ENCODE measurements at places on chromosomes 4 and X. TPM values are rescaled to one million over a fixed set of nuclear protein-coding genes. Genes with fewer than 3 reads are reported as not detected.

Gene ZNF732
- total RNA-seq = not detected

Gene UGT2A3
- total RNA-seq = not detected

Gene DMD
- total RNA-seq = 3.2 TPM

Gene GUCY1A1
- total RNA-seq = not detected

Gene NR0B1
- not detected for total RNA-seq

Gene SNCA
- 0.19 TPM for total RNA-seq

Gene NPY1R
- not detected for total RNA-seq

Gene PRRG3
- total RNA-seq = not detected

Gene ADGRL3
- not detected for total RNA-seq

Gene USP46
- 8.4 TPM for total RNA-seq

Gene MAGEA3
- total RNA-seq = not detected

Gene CT45A2
- not detected for total RNA-seq

Gene SSX4B
- total RNA-seq = not detected

Gene SHOX
- not detected for total RNA-seq

Gene COX7B
- 301 TPM for total RNA-seq

Gene IL2
- total RNA-seq = 976 TPM

Gene CT45A1
- total RNA-seq = not detected

Gene IQCM
- total RNA-seq = not detected

Gene APELA
- total RNA-seq = not detected

Gene SH2D1A
- total RNA-seq = 51.7 TPM

Gene SLC6A8
- 3.5 TPM for total RNA-seq

Gene LEF1
- total RNA-seq = 131 TPM

Gene PDGFRA
- 0.28 TPM for total RNA-seq

Gene TCP11X2
- total RNA-seq = not detected

Gene WNK3
- total RNA-seq = 0.12 TPM

Gene ANXA10
- total RNA-seq = not detected

Gene SFRP2
- not detected for total RNA-seq

Gene SCD5
- total RNA-seq = 0.63 TPM

Gene LRP2BP
- total RNA-seq = 0.65 TPM

Gene ARR3
- total RNA-seq = not detected

Gene GLRA2
- total RNA-seq = not detected

Gene PTTG2
- total RNA-seq = 0.63 TPM

Gene AVPR2
- not detected for total RNA-seq

Gene KIT
- total RNA-seq = 0.12 TPM

Gene CLCN4
- not detected for total RNA-seq

Gene TRIM75
- total RNA-seq = not detected

Gene RAB39B
- total RNA-seq = 9.9 TPM

Gene BTC
- total RNA-seq = not detected

Gene CLNK
- total RNA-seq = 0.79 TPM

Gene CXCR3
- 35.2 TPM for total RNA-seq

Gene PCSK1N
- 0.33 TPM for total RNA-seq

Gene GPR119
- total RNA-seq = not detected

Gene ADH1A
- total RNA-seq = not detected

Gene TMPRSS11D
- not detected for total RNA-seq

Gene NLGN3
- total RNA-seq = 1.0 TPM

Gene DKC1
- 196 TPM for total RNA-seq

Gene CDKL5
- 0.23 TPM for total RNA-seq

Gene KLKB1
- 0.09 TPM for total RNA-seq

Data from activated CD4-positive, alpha-beta T cell treated with anti-CD3 and anti-CD28 coated beads, Interleukin-2, amount 10 ng/mL, durations not matched to agents 24 days and 14 days (primary cell).